Chondrocyte (in vitro differentiated cells): ENCODE measurements at places on chromosomes 13 and 19.

GRCh38 chr19:53102756-53103233 is 427 bp downstream of the ZNF160 start:
- DNase-seq = no peak

- DNase-seq = no peak
These were observed 133.8 kb downstream of the CRYL1 start for GRCh38 chr13:20391597-20392452.

DNA sequence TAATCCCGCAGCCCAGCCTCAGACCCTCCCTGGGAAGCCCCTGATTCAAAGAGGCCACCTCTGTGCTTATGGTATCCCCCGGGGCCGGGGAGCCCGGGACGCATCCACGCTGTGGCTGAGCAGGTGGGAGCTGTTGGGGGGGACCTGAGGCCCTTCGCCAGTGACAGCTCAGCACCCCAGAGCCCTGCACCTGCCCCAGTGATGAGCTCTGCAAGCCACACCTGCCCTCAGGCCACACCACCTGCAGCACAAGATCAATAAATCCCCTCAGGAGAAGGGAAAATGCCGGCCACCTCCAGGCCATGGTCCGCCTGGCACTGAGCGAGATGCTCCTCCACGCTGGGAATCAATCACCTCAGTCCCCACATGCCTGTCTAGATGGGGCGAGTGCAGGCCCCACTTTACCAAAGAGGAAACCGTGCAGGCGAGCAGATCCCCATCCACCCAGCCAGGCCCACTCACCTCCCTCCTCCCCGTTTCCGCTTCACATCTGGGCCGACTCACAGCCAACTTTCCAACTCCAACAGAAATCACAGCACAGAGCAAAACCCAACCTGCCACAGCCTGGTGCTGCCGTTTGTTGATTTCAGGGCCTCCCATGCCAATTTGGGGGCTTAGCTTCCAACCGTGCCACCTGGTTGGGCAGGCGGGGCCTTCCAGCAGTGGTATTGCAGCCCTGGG is 12.8 kb downstream of the MOB3A start:
- DNase-seq = no peak

DNA sequence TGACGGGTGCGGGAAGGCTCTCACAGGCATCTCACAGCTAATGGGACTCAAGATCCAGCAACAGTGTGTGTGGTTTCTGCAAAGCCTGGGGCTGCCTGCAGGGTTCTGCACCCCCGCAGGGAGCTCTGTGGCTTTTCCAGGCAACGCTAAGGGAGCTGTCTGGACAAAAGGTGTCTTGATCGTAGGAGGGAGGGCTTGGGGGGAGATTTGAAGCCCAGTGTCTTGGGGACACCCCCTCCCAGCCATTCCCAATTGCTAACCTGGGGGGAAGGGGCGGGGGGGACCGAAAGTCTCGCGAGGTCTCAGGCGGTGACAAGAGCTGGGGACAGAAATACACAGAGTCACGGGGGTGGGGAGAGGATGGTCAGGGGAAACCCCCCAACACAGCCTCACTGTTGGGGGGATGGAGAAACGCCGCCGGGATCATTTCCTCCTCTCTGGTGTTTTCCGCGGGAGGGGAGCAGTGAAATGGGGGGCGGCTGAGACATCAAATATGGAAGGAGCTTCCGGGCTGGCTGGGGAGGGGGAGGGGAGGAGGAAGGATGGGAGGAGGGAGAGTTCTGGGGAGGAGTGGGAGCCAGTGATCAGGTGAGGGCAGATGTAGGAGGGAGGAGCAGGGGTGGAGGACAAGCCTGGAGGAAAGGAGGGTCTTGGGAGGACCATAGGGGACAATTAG is 13.3 kb downstream of the KCNC3 start:
- DNase-seq = peak; percentile 58

GRCh38 chr13:113976711-113977684 is 3.1 kb upstream of the C13orf46 start:
- peak; percentile 83 for DNase-seq
